Fibroblast of skin of scalp (primary cell): ENCODE measurements at places on chromosomes 1 and 21.
A peak's percentile ranks its signal among the peaks of the same experiment; 100 is the strongest.

- DNase-seq, result no peak
Observed at GRCh38 chr21:44870748-44871495, 2.6 kb downstream of the PTTG1IP start.

DNA sequence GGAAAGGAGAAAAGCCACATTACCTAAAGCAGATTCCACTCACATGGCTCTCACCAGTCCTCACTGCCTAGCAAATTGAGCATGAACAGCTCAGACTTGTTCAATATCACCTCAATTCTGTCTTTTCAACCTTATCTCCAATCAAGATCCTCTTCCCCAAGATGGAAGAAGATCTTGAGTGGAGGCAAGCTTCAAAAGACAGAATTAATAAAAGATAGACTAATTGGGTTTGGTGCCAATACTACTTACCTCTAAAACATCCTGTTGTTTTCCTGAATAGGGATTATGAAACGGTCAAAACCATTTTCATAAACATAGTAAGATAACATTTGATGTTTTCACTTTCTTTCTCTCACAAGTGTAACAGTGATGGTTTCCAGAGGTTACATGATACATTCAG lies 349.2 kb upstream of the PLD5 start:
- no peak for DNase-seq

- DNase-seq, result no peak
Observed at GRCh38 chr1:54424398-54424797, 18.2 kb upstream of the SSBP3 start.

DNA sequence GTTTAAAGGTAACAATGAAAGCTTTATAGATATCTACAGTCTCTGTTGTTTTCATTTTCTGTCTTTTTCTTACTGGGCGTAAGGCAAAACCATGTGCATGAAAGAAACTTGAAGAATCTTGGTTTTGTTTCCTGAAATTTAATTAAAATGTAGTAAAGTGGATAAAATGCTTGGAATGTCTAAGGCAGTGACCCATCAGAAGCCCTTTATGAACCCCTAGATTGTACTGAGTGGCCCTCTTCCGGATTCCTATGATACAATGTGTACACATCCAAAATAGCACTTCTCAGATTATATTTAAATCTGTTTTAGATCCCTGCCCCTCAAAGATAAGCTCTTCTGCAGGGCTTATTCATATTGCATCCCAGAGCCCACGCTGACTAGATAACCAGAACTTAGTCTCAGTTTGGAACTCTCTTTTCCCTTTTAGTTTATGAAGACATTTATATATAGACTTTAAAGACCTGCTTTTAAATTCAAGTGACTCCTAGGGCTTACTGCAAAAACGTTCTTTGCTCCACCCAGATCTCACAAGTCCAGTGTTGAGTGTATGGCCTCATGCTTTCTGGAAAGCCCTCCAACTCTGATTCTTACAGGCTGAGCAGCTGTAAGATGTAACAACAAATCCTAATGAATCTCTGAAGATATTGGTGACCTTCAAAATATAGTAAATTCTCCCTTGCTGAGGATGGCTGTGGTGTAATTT lies 142.9 kb downstream of the LRRC7 start:
- DNase-seq, result peak; percentile 45

GRCh38 chr1:4071653-4072052 lies 171.6 kb upstream of the C1orf174 start:
- no peak for DNase-seq

- DNase-seq, result no peak
Observed at GRCh38 chr1:160879056-160879455, 5.9 kb downstream of the ITLN1 start.

DNA sequence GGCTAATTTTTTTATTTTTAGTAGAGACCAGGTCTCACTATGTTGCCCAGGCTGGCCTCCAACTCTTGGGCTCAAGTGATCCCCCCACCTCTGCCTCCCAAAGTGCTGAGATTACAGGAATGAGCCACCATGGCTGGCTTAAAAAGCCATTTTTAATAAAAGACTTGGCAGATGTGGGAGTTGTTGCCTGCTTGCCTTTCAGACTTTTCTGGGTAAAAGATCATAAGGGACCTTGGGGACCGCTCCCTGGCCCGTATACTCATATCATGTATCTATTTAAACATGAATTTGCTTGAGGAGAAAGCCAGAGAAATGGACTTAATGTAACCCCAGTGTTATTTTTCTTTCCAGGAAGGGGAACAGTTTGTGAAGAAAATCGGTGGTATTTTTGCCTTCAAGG lies 23.4 kb upstream of the PODN start:
- DNase-seq, result no peak

- DNase-seq, result no peak
Observed at GRCh38 chr1:156592910-156593660, 1.5 kb downstream of the NAXE start.

GRCh38 chr1:18940303-18941020 lies 16.0 kb downstream of the IFFO2 start:
- DNase-seq, result no peak

GRCh38 chr1:36087233-36088123 lies 1.2 kb upstream of the ADPRS start:
- no peak for DNase-seq

DNA sequence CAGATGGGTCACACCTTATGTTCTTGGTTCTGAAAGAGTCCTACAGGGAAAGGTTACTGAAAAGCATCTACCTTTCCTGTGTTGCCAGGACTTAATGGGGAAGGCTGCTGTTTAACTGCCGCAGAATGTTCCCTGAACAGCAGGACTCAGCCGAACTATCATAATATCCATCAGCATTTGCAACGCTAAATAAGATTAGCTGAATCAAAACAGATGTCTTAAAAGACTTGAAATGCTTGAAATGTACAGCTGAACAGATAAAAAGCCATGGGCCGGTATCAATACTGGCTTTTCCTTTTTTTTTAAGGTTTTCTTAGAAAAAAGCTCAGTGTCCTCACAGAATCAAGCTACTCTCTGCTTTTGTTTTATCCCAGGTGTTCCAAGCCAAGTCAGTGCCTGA lies 19.7 kb upstream of the ATP13A2 start:
- DNase-seq, result no peak

GRCh38 chr21:45877171-45877438 lies 104.5 kb upstream of the COL6A1 start:
- DNase-seq, result no peak

GRCh38 chr1:233278631-233279030 lies 16.9 kb downstream of the PCNX2 start:
- no peak for DNase-seq

DNA sequence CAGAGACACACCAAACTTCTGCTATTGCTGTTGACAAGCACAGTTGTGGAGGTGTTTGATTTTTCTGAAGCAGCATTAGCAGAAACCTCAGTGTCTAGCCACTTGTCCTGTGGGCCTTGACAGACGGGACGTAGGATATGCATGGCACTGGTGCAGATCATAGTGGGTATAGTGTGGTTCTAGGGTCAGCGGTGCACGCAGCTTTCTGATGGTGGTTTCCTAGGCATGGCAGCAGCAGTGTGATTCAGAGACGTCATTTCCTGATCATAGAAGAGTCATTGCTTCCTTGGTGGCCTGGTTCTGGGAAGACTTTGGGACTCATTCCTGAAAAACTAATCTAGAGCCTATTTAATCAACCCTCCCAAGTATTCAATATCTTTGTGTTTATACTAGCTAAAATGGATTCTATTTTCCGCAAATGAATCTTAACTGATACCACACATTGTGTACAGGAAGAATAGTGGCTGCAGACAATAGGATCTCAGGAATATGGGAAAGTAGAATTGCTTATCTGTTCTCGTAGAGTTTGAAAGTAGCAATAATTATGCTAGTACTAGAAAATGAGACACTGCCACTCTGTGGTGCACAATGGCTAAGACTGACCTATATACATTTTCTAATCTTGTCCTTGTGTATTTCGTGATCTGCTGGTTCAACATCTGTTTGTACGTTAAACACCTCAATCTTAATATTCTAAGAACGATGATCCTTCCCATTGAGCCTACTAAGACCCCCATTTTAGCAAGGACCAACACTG lies 2.8 kb upstream of the USP1 start:
- no peak for DNase-seq

DNA sequence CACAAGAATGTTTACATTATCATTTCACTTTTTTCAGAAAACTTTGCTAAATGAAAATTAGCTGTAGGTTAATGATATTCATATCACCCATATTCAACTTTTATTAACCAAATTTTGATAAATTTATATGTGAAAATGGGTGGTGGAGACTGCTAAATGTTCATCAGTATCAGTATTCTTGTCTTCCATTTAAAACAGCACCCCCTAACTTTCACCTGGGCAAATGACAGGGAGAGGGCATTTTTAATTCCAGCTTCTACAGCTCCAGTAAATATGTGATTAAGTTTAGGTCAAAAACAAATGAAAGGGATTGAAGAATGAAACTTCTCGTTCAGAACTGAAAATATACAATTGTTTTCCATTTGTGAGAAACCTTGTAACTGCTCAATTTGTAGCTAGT lies 722.2 kb downstream of the KCNT2 start:
- DNase-seq, result no peak

DNA sequence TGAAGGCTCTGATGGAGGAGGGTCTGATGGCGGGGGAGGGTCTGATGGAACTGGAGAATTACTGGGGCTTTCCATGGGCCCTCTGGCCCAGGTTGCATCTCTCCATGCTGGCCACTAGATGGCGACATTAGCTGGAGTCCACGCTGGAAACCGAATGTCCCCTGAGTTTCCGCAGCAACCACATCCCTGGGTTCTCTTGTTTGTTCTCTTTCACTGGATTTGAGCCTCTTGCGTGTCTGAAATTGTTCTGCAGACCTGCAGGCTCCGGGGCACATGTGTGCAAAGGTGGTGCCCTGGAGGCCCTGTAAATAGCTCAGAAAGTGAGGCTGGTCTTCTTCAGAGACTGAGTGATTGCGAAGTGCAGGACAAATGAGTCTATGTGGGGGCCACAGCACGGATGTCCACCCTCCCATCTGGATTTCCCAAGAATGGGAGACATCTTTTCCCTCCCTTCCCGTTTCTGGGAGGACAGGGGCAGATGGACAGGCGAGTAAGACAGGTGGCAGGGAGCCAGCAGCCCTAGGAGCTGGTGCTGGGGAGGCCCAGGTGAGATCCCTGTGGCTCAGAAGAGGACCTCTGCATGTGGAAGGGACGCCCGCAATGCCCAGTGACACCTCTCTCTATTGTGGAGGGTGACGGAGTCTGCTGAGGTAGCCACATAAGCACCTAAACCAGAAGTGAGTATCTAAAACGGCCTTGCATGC lies 73.2 kb upstream of the ABCG1 start:
- peak; percentile 60 for DNase-seq

DNA sequence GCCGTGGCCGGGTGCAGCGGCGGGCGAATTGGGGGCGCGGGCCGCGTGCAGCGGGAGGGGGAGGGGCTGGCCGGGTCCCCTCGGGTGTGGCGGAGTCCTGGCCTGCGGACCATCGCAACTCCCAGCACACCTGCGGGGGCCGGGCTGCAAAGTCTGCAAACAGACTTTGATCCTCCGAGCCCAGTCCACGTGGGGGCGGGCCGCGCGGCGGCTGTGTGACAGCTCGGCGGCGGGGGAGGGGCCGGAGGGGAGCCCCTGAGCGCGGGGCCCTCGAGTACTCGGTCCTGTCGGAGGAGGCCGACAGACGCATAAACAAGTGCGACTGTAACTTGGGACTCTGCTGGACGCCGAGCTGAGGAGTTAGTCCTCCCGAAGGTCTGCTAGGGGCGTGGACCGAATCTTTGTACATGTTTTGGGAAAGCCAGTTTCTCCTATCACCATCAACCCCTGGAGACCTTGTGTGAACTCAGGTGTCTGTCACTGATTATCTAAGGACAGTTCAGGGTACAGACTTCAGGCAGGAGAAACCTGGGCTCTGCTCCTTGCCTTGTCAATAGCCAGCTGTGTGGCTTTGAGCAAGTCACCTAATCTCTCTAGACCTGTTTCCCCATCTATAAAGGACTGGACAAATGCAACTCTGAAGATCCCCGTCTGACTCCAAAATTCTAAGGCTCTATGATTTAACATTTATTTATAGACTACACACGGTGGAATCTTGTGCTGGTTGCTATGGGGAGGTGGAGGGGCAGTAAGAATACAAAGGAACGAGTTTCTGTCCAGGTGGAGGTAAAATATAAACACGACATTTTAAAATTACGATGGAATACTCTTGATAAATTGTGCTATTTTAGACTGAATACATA lies 710 bp upstream of the SLC30A1 start:
- no peak for DNase-seq

GRCh38 chr1:212415107-212415841 lies 588 bp upstream of the PACC1 start:
- no peak for DNase-seq

GRCh38 chr1:172532700-172533512 lies at the start of gene SUCO:
Gene SUCO, plus strand, starts transcription at chr1:172533150. Its CDS starts 286 bp downstream, at chr1:172533436.
- peak; percentile 100 for DNase-seq

- no peak for DNase-seq
Observed at GRCh38 chr1:46496505-46496904, 6.9 kb downstream of the DMBX1 start.

DNA sequence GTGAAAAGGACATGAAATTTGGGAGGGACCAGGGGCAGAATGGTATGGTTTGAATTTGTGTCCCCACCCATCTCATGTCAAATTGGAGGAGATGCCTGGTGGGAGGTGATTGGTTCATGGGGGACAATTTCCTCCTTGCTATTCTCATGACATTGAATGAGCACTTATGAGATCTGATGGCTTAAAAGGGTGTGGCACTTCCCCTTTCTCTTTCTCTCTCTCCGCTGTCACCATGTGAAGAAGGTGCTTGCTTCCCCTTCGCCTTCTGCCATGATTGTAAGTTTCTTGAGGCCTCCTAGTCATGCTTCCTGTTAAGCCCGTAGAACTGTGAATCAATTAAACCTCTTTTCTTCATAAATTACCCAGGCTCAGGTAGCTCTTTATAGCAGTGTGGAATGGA lies 7.6 kb upstream of the GBP4 start:
- no peak for DNase-seq

DNA sequence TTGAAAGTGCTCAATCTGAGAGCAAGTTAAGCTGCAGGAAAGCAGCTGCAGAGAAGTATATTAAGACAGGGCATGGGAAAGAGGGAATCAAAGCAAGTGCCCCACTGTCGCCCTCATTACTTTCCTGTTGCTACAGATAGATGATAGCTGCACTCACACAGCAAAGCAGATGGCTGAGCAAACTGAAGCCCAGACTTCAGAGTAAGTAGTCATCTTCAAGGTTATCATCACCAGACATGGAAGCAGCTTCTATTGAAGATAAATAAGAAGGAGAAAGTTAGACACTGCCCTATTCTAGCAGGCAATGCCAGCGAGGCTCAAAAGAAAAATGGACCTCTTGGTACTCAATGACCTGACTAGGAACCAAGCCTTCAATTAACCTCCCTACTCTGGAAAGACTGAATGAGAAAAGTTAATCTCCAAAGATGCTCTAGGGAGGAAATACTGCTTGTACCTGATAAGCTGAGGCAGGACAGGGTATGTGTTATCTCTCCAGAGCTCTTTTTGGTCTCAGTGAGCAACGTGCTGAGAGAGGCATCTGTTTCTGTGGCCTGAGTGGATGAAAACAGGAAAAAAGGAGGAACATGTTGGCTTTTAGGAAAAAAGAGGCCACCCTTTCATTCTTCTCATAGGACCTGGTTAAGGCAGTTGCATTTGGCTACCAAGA lies 11.1 kb upstream of the MRPL9 start:
- DNase-seq, result no peak
